NCI-H1694 treated with DMSO at 0.1 percent for 48 hours (cell line): ENCODE measurements at places on chromosomes 11 and 22.

DNA sequence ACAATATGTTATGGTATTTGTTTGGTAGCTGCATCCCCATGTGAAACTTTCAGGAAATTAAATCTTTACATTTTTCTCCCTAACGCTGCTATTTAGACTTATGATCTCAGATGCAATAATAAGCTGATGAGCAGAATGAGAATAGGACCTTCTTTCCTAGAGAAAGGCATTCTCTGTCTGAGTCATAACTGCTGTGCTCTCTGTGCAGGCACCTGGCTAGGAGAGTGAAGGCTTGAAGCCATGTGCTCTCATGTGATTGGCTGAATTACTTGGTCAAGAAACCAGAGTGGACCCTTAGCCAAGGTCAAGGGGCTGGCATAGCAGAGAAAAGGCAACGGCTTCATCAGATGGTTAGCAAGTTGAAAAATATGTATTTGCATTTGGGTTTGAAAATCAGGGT is 185.0 kb downstream of the ADAMTS15 start:
- DNase-seq, result no peak

- DNase-seq, result no peak
Measured at GRCh38 chr11:2621894-2622293, 77.9 kb downstream of the KCNQ1OT1 start.

GRCh38 chr22:43136255-43136654 is 6.9 kb downstream of the MCAT start:
- peak; percentile 28 for DNase-seq

DNA sequence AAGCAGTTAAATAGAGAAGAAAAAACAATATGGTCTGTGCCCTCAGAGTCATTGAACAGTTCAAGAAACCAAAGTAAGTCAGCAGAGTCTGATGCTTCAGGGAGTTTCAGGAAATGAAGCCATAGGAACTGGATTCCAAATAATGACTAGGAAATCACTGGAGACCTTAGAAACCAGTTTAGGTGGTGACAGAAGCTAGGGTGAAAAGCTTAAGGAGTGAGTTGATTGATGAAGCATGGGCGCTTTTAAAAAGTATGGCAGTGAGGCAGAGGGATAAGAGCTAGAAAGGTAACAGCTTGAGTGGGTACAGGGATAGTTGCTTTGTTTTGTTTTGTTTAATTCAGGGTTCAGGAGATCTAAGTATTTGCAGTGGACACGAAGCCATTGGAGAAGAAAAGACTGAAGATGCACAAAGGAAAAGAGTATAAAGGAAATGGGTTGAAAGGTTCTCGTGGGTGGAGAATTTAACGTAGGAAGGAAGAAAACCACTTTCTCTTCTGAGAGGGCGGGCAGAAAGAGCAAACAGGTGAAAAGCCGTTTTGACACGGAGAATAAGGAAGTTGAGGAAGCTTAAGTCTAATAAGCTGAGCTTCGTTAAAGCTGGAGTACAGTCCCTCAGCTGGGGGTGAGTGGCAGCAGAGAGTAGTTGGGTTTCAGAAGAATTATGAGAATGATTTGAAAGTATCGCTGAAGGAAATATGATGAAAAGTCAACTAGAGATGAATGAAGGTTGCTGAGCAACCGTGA is 14.8 kb downstream of the SGSM3 start:
- DNase-seq, result no peak
